ENCODE measurements at places on chromosomes 5 and 9.

- no peak for DNase-seq
Observed at GRCh38 chr5:173479711-173480110, 136.7 kb downstream of the BOD1 start.

DNA sequence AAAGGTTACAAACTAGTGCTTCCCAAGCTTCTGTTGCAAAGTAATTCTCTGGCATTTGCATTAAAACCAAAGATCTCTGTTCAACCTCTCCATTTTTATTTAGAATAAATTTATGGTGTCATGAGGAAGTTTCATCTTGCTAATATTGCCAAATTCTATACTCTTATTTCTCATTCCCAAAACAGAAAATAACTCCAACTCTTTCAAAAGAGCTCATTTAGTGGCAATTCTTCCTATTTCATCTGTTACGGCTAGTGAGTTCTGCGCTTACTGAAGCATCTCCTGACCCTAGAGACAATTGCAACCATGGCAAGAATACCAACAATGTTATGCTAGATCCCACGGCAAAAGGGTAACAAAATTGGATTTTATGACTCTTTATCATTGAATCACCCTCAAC, 97.0 kb downstream of the HINT1 start:
- no peak for DNase-seq

DNA sequence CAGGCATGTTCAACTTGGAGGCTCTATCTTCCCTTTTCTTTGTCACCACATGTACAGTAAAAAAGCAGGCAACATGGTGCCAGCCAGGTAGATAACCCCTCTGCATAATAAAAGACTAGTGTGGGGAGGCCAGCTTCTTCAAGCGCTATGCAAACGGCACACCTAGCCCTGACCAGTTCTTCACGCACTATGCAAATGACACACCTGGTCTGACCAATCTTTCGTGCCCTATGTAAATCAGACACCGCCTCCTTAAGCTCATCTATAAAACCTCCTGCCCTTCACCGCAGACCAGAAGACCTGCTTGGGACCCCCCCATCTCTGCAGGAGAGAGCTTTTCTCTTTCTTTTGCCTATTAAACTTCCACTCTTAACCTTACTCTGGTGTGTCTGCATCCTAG, 28.1 kb upstream of the UGCG start:
- no peak for DNase-seq

GRCh38 chr9:87950765-87951488, 23.4 kb downstream of the CDK20 start:
- DNase-seq: no peak

GRCh38 chr5:73158313-73158712, 14.7 kb upstream of the TMEM174 start:
- no peak for DNase-seq

DNA sequence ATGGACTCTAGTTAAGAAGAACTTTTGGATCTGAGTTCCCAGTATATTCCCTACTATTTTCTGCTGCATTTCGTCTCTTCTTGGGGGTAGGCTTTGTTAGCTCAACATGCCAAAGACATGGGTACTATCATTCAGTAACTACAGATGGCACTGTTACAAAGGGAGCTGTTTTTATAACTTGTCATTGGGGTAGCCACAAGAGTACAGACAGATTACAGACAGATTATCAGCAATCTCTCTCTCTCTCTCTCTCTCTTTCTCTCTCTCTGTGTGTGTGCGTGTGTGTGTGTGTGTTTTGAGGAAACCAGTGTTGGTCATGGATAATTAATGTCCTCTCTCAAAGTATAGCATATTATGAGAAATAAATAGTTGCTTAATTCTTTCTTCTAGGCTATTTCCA, 116.1 kb downstream of the WDR70 start:
- DNase-seq: no peak

DNA sequence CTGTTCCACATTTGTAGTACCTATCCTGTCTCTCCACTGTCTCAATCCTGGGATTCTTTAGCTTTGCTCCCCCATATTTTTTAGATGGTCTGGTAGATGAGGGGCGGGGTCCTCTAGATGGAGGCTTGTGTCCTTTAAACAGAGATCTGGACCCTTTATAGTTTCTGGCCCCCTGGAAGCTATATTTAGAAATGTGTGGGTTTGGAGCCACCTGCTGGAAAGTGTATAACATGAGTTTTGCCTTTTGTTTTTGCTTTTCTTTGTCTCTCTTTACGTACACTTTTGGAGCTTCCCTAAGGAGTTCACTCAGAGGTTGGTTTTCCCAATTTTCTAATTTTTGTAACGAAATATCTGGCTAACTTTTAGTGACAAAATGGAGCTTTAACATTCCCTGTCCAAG, 110.7 kb downstream of the CFAP95 start:
- no peak for DNase-seq

DNA sequence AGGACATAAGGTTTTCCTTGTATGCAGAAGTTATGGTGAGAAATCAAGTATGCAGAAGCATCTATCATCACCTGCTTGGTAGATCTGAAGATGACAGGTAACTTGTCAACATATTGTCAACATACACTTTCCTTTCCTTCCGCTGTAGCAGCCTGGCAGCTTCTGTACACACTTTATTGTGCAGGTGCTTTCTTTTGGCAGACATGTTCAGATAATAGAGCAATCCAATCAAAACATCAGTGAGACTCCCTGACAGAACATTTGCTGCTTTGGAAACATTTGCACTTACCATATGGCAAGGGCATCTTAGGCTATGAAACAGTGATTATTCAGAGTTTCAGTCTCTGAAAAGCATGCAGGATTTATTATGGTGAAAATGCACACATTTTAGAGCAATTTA, 161.1 kb upstream of the CDH12 start:
- no peak for DNase-seq

DNA sequence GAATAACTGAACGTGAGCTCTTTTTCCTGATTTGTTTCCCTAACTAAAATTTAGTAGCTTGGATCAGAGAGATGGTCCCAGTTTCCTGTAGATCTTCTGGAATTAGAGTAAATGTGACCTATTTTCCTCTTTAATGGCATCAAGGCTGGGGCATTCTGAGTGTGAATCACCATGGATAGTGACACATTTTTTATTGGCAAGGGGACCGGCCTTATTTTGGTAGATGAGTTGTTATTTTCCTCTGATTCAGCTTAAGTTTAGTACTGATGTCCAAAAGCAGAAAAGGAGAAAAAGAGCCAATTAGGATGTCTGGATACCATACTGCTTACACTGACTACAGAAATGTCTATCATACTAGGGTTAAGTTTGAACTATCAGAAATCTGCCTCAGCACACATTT, 68.1 kb downstream of the RNF38 start:
- no peak for DNase-seq

DNA sequence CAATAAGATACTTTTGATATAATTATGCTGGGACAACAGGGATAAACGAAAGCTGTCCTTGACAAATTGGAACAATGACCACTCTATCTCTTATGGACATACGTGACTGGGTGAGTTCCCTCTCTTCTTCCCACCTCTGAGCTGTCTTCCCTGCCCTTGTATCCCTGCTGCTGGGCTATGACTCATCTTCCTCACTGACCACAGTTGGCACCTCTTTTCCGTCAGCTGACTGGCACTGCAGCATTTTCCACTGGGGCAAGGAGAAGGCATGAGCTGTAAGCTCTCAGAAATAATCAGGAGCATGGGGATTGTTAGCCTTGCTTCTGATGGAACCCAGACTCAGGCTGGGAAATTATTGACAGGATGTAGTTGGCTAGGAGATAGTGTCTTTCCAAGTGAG, 48.7 kb downstream of the PCSK1 start:
- DNase-seq: no peak

- no peak for DNase-seq
Observed at GRCh38 chr9:84600739-84601138, 68.8 kb upstream of the NTRK2 start.

GRCh38 chr5:36696059-36696673, 89.8 kb downstream of the SLC1A3 start:
- no peak for DNase-seq

DNA sequence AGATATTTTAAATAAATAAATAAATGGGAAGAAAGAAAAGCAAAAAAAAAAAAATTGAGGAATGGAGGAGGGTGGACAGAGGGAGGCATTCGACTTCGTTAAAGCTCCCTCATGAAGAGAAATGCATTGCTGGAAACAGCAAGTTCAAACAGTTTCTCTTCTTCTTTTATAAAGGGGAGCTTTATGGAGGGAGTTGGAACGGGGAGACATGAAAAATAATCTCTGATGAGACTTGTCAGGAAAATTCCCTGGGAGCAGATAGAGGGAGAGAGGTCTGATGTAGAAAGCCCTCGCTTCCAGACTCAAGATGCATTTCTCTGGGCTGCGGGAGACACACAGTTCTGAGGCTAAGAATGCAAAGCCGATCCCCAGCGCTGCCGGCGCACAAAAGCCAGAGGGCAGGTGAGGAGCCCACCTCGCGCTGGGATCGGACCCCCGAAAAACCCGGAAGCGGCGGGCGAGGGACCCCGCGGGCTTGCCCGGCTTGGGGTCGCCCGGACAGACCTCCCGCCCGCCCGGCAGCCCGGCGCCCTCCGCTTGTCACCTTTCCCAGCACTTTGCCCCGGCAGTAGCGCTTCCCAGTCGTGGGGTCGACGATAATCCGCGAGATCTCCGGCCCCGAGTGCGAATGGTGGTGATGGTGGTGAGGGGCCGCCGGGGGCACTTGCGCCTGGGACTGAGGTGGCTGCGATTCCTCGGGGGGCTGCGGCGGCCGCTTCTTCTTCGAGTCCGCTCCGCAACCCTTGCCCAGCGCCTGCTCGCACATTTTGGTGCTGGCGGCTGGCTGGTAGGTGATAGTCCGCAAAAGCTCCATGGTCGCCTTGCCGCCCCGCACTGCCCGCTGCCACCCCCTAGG, 512 bp downstream of the PLK2 start:
- peak; percentile 14 for DNase-seq

Measured in activated CD8-positive, alpha-beta memory T cell treated with anti-CD3 and anti-CD28 coated beads for 1 hour (primary cell).